ENCODE measurements at places on chromosomes 16 and 17.

DNA sequence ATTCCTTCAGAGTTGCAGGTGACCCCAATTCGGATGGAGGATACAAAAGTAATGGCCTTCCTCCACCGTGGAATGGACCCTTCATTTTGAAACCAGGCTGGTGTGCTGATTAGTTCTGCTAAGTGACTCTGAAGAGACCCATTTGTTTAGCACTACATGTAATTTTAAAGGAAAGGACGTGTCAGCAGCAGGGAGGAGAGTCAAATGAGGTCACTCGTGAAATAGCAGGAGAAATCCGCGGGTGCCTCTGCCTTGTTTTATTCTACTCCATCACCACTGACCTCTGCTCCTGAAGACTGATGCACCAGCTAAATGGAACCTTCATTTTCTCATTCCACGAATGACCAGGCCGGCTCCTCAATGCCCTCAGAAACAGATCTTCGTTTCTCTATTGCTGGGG, 589.2 kb downstream of the CDH11 start:
- DNase-seq, result no peak

GRCh38 chr17:40873255-40873654, 6.2 kb upstream of the KRT12 start:
- no peak for DNase-seq

GRCh38 chr16:27568077-27568476, 18.1 kb downstream of the KATNIP start:
- no peak for DNase-seq

- DNase-seq, result no peak
These were observed 387.4 kb downstream of the CPPED1 start for GRCh38 chr16:12416136-12416787.

DNA sequence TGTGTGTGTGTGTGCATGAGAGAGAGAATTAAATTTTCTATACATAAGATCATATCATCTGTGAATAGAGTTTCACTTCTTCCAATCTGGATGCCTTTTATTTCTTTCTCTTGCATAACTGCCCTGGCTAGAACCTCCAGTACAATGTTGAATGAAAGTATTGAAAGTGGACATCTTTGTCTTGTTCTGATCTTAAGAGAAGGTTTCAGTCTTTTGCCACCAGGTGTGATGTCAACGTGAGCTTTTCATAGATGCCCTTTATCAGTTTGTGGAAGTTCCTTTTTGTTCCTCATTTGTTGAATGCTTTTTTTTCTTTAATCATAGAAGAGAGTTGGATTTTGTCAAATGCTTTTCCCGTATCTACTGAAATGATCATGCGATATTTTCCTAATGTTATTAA, 63.3 kb downstream of the RNF213 start:
- no peak for DNase-seq

- peak; percentile 87 for DNase-seq
These were observed 4.8 kb upstream of the ARL4D start for GRCh38 chr17:43393944-43394482.

- DNase-seq, result no peak
These were observed 100.7 kb downstream of the MARF1 start for GRCh38 chr16:15542261-15542660.

- no peak for DNase-seq
These were observed 11.2 kb downstream of the P2RX1 start for GRCh38 chr17:3905017-3905520.

GRCh38 chr17:4920351-4921048, 11.6 kb upstream of the GP1BA start:
- peak; percentile 25 for DNase-seq

GRCh38 chr17:63928966-63929695, 3.0 kb downstream of the CD79B start:
- no peak for DNase-seq

GRCh38 chr17:57634713-57635465, 110.2 kb downstream of the CCDC182 start:
- DNase-seq, result no peak

- no peak for DNase-seq
These were observed 8.0 kb upstream of the SLC6A2 start for GRCh38 chr16:55647798-55648197.

DNA sequence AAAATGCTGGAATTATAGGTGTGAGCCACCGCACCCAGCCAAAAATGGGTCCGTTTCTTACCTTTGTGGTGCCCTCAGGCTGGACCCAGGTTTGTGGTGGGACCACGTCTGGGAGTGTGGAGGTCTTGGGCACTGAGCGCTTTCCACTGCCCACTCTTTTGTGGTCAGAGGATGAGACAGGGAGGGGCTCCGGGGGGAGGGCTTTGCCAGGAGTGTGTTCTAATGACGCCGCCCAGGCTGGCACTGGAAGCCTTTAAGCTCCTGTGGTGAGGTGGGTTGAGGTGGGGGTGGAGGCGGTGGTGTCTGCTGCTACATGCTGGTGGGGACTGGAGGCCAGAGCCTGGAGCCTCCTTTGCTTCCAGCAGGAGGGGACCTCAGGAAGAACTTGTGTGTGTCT, 12.8 kb upstream of the ADCY7 start:
- DNase-seq, result no peak

DNA sequence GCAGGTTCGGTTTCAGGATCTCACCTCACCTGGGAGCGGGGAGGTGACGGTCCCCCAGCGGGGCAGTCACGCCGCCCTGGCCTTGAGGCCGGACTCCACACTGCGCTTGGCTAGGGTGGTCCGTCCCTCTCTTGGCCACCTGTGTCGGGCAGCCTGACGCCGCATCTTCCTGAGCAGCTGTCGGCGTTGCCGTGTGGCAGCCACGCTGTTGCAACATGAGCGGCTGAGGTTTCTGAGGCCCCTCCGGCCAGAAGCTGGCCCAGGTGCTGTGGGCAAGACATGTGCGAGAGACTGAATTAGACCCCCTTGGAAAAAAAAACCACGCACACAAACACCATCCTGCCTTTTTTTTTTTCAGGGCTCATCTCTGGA, 49.2 kb downstream of the IRF8 start:
- DNase-seq, result no peak

DNA sequence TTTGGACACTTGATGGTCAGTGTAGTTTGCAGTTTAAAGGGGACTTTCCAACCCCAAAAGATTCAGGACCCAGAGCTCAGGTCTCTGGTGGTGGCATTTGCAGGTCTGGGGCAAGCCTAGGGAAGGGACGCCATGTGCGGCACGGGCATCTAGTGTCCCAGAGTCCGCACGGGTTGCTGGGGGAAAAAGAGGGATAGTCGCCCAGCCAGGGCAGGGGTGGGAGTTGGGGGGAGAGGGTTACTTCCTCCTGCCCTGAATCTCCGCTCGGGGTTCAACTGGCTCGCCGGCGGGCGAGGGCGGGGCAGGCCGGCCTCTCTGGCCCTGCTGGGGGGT, 239 bp upstream of the CA7 start:
- no peak for DNase-seq

DNA sequence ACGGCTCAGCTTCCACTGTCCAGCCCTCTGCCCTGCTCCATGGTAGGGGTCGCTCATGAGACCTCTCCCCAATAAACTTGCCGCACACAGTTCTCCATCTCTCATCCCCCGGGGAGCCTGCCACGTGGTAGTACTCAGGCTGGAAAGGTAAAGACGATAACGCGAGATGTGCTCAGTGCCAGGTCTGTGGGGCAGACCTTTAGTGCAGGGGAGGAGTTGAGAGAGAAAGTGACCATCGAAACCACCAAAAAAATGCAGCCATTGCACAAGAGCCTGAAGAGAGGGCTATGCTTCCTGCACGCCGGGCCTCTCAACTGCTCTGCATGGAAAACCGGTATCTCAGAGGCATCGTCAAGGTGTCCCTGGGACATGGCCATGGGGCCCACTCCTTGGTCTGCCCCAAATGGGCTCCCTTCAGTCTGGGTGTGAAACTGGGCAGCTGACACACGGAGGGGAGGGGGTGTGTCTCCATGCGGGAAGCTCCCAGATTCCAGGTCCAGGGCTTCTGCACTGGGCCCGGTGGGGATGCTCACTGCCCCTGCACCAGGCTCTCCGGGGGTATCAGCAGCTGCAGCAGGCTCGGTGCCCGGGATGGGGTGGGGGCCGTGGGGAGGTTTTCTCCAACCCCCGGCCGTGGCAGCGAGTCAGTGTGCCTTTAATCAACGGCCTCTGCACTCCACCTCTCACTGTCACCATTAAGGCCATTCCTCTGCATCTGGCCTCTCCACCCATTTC, 4.7 kb upstream of the AANAT start:
- no peak for DNase-seq

- DNase-seq, result no peak
These were observed 40.5 kb downstream of the FTO start for GRCh38 chr16:53744449-53744848.

DNA sequence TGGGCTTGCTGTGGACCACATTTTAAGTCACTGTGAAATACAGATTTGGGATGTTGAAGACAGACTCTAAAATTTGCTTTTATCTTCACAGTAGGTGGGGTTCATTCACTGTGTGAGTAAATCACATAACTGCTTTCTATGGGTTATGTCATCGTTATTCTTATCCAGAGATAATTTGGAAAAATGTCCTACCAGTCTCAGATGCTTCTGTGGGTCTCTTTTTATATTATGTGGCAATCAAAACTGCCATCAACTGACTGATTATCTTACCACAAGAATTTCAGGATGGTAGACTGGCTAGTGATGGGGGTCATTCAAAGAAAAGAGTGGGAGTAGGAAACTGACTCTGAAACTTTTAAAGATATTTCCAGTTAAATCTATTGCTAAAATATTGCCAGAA, 3.1 kb downstream of the HSBP1 start:
- DNase-seq, result no peak

GRCh38 chr16:6682142-6682811, 650.4 kb upstream of the RBFOX1 start:
- DNase-seq, result peak; percentile 35

GRCh38 chr16:73412416-73412815, 364.5 kb upstream of the ZFHX3 start:
- DNase-seq, result no peak

DNA sequence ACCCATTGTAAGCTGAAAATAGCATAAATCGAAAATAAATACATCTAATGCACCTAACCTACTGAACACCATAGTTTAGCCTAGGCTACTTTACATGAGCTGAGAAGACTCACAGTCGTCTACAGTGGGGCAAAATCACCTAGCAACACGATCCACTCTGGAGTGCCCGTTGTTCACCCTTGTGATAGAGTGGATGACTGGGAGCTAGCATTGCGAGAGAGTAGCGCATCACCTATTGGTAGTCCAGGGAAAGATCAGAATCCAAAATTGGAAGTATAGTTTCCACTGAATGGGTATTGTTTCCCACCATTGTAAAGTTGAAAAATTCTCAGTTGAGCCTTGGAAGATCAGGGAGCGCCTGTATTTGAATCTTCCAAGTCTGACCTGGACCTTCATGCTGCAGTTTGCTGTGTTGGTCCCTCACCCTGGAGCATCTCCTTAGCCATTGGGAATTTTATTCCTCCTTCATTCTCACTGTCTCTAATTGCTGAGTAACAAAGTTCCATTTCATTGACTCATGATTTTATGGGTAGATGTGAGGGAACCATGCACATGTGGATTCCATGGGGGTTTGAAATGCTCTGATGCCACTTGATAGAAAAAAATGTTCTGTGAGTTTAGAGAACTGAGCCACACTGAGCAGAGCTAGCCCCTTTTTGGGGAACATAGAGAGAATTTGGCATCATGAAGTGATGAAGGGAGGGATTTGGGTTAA, 19.6 kb downstream of the AKAP1 start:
- DNase-seq, result no peak

DNA sequence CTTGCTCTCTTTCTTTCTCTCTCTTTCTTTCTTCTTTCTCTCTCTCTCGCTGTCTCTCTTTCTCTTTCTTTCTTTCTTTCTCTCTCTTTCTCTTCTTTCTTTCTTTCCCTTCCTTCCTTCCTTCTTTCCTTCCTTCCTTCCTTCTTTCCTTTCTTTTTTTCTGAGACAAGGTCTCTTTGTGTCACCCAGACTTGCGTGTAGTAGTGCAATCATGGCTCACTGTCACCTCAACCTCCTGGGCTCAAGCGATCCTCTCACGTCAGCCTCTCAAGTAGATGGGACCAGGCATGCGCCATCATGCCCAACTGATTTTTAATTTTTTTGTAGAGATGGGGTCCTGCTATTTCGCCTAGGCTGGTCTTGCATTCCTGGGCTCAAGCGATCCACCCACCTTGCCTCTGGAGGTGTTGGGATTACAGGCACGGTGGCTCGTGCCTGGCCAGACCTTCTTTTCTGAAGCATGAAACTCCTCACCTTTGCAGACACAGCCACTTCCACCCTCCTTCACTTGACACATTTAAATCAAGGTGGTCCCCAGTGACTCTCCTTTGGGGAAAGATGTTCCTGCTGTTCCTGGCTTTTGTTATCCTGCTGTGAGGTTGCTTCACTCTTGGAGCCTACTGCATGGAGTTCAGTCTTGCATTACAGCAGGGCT, 26.8 kb upstream of the NKD1 start:
- peak; percentile 14 for DNase-seq

- no peak for DNase-seq
These were observed 42.3 kb downstream of the SLC7A5 start for GRCh38 chr16:87826798-87827587.

GRCh38 chr16:11232852-11233726, 22.9 kb downstream of the SOCS1 start:
- DNase-seq, result no peak

GRCh38 chr16:12262454-12263180, 286.1 kb downstream of the SNX29 start:
- no peak for DNase-seq

GRCh38 chr17:36673637-36674277, 72.4 kb downstream of the MRM1 start:
- no peak for DNase-seq

- DNase-seq, result no peak
These were observed 251.2 kb upstream of the SALL1 start for GRCh38 chr16:51402298-51402697.

DNA sequence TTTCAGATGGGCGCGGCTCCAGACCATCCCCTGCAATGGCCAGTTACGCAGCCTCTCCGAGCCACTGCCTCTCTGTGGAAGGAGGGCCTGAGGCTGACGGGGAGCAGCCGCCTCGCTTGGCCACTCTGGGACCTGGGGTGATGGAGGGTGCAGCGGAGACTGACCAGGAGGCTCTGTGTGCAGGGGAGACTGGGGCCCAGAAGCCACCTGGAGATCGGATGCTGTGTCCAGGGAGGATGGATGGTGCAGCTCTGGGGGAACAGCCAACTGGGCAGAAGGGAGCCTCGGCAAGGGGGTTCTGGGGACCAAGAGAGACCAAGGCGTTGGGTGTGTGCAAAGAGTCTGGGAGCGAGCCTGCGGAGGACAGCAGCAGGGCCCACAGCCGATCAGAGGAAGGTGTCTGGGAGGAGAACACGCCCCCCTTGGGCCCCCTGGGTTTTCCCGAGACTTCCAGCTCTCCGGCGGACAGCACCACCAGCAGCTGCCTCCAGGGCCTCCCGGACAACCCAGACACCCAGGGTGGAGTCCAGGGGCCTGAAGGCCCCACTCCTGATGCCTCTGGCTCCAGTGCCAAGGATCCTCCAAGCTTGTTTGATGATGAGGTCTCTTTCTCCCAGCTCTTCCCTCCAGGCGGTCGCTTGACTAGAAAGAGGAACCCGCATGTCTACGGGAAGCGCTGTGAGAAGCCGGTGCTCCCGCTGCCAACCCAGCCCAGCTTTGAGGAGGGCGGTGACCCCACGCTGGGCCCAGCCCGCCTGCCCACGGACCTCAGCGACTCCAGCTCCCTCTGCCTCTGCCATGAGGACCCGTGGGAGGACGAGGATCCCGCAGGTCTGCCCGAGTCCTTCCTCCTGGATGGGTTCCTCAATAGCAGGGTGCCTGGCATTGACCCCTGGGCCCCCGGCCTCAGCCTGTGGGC, 17.4 kb upstream of the ZFPM1 start:
- DNase-seq, result no peak
